Activated CD4-positive, alpha-beta memory T cell treated with anti-CD3 and anti-CD28 coated beads for 36 hours (primary cell): ENCODE measurements at places on chromosomes 11 and 22.

DNA sequence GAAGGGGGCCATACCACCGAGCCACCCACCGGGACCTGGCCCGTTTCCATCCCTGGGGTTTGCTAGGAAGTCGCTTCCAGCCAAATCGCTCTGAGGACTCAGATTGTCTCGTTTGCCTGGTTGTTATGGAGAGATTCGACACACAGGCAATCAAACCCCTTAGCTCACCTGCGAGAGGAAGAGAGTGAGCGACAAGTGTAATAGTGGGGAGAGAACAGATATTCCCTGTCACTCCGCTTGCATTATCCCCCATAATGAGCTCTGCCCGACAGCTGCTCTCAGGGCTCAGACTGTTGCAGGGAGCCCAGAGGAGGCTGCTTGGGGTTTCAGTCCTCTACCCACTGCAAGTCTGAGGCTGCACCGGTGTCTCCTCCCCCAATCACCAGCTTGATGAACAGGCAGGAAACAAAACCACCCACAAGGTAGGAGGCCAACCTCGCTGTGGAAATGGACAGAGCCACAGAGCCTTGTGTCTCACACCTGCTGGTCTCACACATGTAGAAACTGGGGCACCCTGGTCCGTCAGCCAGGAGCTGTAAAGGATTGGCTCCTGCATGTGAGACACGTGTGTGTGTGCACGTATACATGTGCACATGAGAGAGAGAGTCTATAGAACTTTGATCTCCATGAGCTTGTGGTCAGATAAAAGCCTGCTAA lies 351.1 kb downstream of the BUD13 start:
- no peak for DNase-seq

GRCh38 chr11:79035881-79036280 lies 404.9 kb downstream of the TENM4 start:
- no peak for DNase-seq

GRCh38 chr22:40727070-40727963 lies 48.0 kb downstream of the MCHR1 start:
- no peak for DNase-seq

DNA sequence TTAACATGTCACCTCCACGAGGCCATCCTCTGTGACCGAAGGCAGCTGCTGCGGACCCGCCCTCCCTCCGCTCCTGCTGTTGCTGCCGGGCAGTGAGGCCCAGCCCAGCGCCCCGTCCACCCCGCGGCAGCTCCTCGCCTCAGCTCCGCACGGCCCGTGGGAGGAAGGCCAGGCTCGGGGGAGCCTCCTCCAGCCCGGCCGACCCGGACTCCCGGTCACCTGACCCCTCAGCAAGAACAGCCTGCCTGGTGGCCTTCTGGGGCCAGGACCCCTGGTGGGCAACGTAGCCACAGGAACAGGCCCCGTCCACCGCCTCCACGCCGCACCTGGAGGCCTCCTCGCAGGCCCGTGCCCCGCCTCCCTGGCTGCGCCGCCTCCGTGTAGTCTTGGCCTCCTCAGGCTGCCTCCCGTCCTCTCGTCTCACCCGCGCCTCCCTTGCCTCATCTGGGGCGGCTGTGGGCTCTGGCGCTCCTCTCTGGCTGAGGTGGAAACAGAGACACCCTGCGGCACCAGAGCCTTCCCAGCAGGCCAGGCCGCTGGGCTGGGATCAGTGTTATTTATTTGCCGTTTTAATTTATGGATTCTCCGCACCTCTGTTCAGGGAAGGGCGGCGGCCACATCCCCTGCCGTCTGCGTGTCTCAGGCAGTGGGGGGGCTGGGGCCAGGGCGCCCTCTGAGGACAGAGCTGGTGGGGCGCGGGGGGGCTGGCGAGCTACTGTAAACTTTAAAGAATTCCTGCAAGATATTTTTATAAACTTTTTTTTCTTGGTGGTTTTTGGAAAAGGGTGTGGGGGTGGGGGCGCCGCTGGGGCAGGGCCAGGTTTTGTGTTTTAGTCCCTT lies 25.4 kb downstream of the MOB2 start:
- no peak for DNase-seq

- DNase-seq, result peak; percentile 88
Observed at GRCh38 chr22:23243006-23243573, 62.8 kb downstream of the BCR start.

GRCh38 chr11:24688981-24689380 lies 192.1 kb downstream of the LUZP2 start:
- no peak for DNase-seq

DNA sequence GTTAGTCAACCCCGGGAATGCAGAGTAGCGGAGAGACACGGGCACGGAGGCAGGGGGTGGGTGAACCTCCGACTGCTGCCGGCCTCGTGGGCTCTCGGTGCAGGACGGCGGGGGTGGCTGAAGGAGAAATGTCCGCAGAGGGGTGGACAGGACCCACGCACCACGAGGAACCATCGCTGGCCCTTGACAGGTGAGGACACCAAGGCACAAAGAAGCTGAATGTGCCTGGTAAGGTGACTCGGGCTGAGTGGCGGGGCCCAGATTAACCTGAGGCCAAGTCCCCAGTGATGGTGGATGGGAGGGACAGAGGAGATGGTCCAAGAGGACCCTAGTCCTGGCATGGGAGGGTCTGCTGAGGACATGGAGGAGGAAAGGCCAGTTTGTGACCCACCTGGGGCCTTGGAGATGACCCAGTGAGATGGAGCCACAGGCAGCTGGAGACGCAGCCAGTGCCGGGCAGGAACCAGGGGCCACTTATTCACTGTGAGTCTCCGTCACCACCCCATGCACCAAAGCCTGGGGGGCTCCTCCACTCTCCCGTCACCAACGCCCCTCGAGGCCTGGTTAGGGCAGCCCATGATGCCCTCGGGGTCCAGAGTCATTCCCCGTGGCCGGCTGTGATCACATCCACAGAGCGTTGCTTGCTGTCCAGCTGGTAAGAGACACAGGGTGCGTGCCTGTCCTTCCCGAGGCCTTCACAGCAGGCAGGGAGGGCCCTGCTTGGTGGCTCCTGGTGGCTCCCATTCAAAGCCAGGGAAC lies 64.2 kb downstream of the CELSR1 start:
- no peak for DNase-seq

- DNase-seq, result no peak
Observed at GRCh38 chr11:111674941-111675340, 72.7 kb downstream of the SIK2 start.

GRCh38 chr11:119422809-119423508 lies at the start of gene THY1:
TSS of gene THY1 (minus strand) at chr11:119423172. CDS start at chr11:119420905, 2,267 bp downstream.
- no peak for DNase-seq

DNA sequence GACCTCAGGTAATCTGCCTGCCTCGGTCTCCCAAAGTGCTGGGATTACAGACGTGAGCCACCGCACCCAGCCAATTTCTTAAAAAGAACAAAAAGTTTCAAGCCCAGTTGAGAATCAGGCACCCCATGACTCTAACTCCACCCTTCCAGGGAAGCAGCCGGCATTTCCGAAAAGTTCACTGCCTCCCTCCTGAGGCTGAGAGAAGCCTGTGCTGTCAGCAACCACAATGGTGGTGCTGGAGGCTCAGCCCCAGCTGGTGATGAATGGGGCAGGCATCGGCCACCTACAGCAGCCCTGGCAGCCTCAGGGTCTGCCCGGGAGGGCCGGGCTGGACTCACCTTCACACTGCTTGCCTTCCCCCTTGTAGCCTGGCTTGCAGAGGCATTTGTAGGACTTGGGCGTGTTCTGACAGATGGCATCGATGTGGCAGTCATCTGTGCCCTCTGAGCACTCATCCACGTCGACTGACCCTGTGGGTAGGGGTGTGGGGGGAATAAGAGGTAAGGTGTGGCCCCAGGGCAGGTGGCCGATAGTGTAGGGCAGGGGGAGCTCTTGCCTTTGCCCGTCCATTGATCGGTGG lies 4.3 kb downstream of the SCUBE1 start:
- no peak for DNase-seq

GRCh38 chr11:126385991-126386728 lies 30.7 kb downstream of the ST3GAL4 start:
- no peak for DNase-seq

DNA sequence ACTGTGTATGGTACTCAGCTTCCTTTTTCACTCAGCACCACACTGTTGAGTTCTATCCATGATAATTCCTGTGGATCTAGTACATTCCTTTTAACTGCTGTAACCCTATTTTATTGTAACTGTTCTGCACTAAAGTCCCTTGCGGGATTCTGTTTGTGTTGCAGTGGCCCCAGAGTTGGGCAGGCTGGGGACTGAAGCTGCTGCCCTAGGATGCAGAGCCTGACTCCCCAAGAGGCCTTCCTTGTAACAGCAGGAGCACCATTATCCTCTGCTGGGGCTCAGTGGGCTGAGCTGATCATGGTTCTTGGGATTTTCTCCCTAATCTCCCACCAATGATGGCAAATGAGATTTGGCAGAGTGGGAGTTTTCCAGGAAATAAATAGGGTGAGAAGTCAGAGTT lies 77.7 kb downstream of the CABIN1 start:
- no peak for DNase-seq

GRCh38 chr11:8087185-8087584 lies 6.2 kb downstream of the TUB start:
- peak; percentile 26 for DNase-seq

DNA sequence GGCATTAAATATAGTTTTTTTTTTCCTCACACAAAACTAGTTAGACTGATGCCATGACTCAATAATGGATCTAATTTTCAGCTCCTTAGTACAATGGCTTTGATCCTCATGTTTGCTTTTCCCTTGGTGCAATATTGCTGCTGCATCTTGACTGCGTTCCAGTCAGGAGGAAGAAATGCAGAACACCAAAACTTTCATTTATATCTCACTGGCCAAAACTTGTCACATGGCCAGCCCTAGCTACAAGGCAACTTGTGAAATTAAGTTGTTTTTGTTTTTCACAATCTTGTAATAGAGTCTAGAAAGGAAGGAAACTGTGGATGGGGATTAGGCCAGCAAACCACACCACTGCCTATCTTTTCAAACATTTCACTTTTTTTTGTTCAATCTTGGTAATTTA lies 36.7 kb downstream of the SMC1B start:
- DNase-seq, result no peak

DNA sequence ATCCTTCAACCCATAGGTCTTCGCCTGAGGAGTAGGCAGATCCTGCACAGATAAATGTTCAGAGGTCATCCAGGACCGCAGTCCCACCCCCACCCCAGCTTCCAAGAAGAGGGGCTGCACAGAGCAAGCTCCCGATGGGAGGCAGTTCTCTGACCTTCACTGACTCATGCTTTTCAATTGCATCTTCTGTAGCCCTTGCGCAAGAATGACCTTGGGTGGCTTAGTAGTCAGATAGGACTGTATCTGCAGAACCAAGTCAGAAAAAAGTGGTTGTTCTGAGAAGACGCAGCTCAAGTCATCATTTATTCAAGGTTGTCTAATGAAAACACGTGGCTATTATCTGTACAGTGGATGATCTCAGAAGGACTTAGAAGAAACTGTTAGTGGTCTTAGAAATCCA lies 16.4 kb upstream of the GRAMD1B start:
- no peak for DNase-seq

DNA sequence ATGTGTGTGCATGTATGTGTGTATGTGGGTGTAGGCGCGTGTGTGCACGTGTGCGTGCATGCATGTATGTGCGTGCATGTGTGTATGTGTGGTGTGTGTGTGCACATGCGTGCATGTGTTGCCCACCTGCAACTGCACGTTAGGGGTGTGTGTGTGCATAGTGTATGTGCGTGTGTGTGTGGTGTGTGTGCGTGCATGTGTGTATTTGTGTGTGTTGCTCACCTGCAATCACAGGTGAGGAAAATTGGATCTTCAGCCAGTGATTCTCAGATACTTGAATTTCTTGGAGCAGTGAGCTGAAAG lies 54.3 kb downstream of the ST14 start:
- peak; percentile 3 for DNase-seq

- DNase-seq, result no peak
Observed at GRCh38 chr11:2814751-2815150, 70.8 kb downstream of the CDKN1C start.

GRCh38 chr11:68677432-68677831 lies 6.9 kb upstream of the GAL start:
- DNase-seq, result no peak

GRCh38 chr11:80155412-80156017 lies 714.7 kb upstream of the TENM4 start:
- no peak for DNase-seq

DNA sequence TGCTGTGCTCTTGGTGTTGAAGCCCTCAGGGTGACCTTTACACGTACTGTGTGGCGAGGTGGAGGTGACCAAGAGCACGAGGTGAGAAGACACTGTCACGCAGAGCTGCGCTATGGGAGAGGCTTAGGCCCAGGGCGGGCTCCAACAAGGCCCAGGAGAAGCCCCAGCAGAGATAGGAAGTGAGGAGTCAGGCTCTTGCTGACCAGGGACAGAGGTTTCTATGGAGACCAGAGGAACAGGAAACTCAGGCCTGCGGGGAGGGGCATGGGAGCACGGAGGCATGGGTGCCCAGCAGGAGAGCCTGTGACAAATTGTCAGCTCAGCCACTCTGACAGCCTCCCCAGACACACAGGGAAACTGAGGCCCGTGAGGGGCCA lies 15.8 kb downstream of the DGKZ start:
- DNase-seq, result no peak

- no peak for DNase-seq
Observed at GRCh38 chr11:94864506-94865045, 96.4 kb downstream of the AMOTL1 start.

- DNase-seq, result no peak
Observed at GRCh38 chr11:26558190-26558589, 13.9 kb downstream of the MUC15 start.

GRCh38 chr11:130623670-130624668 lies 175.5 kb downstream of the ADAMTS15 start:
- no peak for DNase-seq

- DNase-seq, result peak; percentile 77
Observed at GRCh38 chr22:19291580-19292457, at the start of gene CLTCL1. TSS of gene CLTCL1 (minus strand) at chr22:19291719. CDS start at chr22:19291641, 78 bp downstream.

- DNase-seq, result no peak
Observed at GRCh38 chr11:76654298-76654851, 16.2 kb downstream of the LRRC32 start.

DNA sequence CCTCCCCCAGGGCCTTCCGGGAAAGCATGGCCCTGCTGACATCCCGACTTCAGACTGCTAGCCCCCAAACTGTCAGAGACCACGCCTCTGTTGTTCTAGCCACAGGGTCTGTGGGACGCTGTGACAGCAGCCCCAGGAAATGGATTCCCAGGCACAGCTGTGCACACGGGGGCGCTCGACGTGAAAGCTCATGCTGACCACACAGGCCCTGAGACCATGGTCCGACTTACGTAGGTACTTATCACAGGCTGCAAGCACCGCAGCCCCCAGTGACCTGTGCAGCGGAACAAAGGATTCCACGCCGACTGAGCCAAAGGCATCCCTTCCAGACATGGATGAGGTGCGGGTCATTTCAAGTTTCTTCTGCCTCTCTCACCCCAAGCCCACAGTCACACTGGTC lies 150.6 kb downstream of the CTTN start:
- DNase-seq, result no peak
